ENCODE measurements at places on chromosomes 13 and 19.

GRCh38 chr19:50357178-50358100 lies 8.0 kb downstream of the NAPSA start:
- DNase-seq, result peak; percentile 73

DNA sequence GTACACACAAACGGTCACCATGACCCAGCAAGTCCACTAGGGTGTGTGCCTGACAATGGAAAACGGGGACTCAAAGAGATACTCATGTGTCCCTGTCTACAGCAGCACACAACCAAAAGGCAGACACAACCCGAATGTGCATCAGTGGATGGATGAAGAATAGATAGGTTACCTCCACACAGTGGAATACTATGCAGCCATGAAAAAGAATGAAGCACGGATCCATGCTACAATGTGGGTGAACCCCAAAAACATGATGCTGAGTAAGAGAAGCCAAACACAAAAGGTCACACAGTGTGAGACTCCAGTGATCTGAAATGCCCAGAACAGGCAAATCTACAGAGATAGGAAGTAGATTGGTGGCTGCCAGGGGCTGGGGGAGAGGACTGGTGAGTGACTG lies 9.0 kb downstream of the CERS1 start:
- DNase-seq, result no peak

DNA sequence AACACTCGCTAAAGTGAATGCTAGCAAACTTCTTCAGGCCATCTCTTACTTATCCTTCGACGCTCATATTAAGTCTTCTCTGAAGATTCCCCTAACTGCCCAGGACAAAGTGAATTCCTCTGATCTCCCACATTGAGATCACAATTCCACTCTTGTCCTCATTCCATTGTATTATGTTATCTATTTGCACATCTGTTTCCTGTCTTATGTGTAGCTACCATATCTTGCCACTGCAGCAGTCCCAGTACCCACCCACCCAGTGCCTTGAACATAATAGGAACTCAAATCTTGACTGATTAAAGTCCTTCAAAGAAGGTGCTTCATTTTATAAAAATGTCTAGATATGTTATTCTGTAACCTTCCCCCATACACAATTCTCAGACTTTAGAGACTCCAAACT lies 702.3 kb downstream of the DIAPH3 start:
- DNase-seq, result no peak

GRCh38 chr13:77290342-77290741 lies 36.6 kb downstream of the MYCBP2 start:
- no peak for DNase-seq

DNA sequence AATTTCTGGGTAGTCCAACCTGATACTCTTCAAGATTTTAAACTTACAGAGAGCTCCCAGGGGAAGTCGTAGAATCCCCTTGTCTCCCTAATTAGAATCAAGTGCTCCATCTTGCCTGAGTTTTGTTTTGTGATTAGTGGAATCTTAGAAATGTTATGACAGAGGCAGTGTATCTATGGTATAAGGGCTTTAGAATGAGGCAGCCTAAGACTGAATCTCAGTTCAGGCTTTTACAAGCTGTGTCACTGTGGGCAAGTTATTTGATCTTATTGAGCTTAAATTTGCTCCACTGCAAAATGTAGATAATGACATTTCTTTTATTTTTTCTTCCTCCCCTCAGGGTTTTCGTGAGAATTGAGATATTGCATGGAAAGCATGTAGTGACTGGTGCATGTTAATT lies 215.5 kb downstream of the POSTN start:
- DNase-seq, result no peak

GRCh38 chr13:27391471-27391870 lies 32.9 kb upstream of the GTF3A start:
- DNase-seq, result no peak

GRCh38 chr13:109821103-109821502 lies 34.7 kb upstream of the IRS2 start:
- DNase-seq, result no peak

DNA sequence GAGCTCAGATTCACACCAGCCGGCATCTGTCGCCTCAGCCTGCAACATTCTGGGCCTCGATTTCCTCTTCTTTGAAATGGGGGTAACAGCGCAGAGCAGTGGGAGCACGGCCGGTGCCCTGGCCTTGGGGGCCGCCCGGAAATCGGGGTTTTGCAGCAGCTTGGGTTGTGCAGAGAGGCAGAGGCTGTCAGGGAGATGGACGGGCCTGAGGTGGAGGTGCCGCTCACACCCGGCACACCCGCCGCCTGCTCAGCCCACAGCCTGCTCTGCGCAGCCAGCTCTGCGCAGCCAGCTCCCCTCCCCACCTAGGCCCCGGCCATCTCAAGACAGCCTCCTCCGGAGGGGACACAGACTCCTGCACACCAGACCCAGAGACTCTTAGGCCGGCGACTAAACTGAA lies 10.6 kb downstream of the KLF2 start:
- DNase-seq, result no peak

DNA sequence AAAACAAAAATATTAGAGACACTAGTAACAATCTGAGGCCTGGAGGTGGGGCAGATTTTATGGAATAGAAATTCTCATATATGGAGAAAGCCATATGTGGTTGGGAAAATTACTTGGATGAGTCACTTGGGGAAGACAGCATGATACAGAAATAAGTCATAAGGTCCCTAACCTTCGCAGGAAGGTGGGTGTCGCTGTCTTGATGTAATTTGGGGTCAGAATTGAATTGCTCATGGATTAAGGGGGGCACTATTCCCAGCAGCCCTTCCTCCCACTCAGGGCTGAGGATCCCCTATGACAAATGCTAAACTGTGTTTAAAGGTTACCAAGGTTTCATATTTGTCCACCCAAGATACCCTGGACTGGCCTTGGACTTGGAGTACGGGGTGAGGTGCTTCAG lies 5.0 kb downstream of the RDH8 start:
- no peak for DNase-seq

GRCh38 chr13:100298691-100299090 lies 209.8 kb downstream of the PCCA start:
- DNase-seq, result no peak

GRCh38 chr13:76929320-76929719 lies 19.0 kb upstream of the ACOD1 start:
- DNase-seq, result no peak

DNA sequence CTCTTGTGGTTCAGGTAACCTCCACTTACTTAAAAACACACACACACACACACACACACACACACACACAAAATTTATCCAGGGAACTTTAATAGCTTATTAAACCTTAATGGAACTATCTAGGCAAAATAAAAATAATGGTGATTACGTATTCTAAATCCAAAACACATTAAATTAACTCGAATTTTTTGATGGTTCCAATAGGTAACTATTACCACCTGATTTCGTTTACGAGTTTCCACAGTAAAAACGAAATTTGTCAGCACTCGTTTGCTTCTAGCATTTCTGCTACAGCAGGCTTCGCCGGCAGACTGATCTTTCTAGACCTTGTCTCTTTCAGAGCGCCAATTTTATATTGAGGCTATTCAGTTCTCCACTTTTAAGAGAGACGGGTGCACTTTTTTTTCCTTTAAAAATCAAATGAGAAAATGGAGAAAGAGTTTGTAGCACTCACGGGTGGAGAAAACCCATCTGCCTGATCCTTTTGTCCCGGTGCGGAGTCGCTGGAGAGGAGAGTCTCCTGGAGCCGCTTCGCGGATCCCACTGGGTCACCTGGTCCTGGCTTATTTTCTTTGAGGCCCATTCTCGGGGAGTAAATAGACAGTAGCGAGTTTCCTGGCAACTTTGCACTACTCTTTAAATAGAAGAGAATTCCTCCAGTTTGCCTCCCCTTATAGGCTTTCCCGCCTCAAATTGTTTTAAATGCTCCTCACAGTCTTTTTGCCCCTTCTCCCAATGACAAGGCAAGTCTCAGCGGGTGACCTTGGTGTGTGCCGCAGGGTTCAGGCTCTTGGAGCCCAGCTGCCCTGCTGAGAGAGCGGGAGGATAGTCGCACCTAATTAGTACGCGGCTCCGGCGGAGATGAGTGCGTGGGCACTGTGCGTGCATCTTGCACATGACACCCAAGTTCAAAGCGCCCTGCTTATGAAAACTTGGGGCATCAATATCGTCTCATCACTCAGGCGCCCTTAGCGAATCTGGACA lies 117.0 kb downstream of the KCNRG start:
- no peak for DNase-seq

DNA sequence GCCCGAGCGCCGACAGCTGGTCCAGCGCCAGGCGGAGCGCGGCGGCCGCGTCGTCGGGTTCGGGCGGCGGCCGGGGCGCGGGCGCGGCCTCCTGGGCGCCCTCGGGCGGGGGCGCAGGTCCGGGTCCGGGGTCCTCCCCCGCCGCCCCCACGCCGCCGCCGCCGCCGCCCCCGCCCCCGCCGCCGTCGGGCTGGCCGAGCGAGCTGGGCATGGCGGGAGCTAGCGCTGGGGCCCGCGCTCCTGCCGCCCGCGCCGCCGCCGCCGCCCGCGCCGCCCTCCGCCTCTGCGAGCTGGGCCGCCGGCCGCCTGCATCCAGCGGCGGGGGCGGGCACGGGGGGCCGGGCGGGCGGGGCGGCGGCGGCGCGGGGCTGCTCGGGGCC lies 287 bp downstream of the MEX3D start:
- no peak for DNase-seq

DNA sequence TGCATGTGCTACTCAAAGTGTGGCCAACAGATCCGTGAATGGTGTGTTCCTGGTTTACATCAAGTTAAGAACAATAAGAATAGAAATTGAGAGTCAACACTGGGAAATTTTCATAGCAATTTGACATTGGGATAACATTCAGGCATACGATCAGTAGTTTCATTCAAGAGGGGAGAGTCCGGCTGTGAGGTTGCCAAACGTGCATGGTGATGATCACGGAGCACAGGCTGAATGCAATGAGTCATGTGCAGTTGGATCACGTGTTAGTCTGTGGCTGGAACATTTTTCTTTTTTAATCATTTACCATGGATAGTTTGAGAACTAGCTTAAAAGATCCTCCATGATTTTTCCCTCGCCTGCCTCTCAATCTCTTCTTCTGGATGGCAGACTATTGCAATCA lies 2.5 kb upstream of the DCT start:
- no peak for DNase-seq

GRCh38 chr13:86188170-86188569 lies 389.0 kb upstream of the SLITRK6 start:
- DNase-seq, result no peak

DNA sequence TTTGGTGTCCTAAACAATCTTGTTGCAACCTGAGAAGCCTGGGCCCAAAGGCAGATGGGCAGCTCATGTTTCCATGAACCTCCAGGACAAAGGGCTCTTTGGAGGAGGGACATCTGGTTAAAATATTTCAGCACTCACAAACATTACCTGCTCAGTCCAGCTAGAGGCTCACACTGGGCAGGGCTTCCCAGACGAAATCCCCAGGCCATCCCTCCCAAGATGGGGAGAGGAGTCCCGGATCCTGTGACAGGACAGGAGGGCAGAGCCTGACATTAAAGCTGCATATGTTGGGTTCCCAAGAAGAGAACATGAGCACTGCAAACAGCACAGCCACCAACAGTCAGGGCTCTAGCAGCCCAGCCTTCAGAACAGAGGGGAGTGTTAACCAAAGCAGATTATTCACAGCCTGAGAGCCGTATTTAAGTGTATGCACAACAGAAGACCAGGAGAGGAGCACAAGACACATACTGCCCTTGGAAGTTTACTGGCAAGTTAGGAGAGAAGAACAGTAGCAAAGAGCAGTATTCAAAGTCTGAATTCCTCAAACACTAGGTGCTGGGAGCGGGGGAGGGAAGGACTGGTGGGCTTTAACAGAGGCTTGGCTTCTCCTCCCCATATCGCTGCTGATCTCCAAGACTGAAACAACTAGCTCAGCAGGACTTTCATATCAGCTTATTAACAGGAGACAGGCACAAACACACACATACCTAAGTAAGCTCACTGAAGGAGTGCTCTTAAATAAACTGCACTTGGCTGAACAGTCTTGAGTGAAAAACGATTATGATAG lies 12.3 kb downstream of the ATP7B start:
- no peak for DNase-seq

GRCh38 chr13:23628765-23629565 lies 58.8 kb downstream of the TNFRSF19 start:
- no peak for DNase-seq

DNA sequence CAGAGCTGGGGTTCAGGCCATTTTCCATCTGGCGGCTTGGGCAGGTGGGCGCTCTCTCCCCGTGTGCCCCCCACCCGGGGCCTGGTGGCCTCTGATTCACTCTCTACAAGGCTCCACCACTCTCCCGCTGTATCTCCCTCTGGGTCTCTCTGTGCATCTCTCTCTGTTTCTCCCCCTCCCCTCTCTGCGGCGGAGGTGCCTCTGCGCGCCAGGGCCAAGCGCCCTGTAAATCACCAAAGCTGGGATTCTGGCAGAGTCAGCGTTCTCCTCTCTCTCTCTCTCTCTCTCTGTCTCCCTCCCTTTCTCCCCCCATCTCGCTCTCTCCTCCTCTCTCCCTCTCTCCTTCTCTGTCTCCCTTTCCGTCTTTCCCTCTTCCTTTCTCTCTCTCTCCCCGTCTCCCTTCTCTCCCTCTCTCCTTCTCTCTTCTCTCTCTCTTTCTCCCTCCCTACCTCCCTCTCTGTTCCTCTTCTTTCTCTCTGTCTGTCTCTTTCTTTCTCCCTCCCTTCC lies 3.9 kb downstream of the NFIC start:
- no peak for DNase-seq

DNA sequence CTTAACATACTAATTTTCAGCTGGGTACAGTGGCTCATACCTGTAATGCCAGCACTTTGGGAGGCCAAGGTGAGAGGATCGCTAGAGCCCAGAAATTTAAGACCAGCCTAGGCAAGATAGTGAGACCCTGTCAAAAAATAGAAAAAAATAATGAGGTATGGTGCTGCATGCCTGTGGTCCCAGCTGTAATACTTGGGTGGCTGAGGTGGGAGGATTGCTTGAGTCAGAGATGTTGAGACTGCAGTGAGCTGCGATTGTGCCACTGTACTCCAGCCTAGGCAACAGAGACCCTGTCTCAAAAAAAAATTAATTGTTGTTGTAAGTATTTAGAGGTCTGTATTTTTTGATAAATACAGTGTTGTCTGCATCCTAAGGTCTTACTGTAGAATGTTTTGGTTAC lies 66.8 kb downstream of the FNDC3A start:
- no peak for DNase-seq

DNA sequence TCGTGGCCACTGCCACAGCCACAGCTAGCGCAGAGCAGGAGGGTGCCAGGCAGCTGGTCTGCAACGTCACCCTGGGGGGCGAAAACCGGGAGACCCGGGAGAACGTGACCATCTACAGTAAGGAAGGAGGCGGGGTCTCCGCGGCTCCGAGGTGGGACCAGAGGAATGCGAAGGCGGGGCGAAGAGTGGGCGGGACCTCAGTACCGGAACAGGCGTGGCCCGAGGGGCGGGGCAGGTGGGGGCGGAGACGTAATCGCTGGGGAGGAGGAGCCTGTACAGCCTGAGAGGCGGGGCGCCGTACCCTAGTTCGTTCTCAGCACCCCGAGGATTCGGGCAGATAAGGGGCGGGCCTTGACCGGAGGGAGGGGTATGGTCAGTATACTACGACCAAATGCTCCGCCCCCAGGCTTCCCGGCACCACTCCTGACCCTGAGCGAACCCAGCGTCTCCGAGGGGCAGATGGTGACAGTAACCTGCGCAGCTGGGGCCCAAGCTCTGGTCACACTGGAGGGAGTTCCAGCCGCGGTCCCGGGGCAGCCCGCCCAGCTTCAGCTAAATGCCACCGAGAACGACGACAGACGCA lies 2.5 kb downstream of the ICAM5 start:
- DNase-seq, result no peak

- DNase-seq, result no peak
Measured at GRCh38 chr13:75161804-75162203, 320.2 kb downstream of the TBC1D4 start.

- DNase-seq, result no peak
Measured at GRCh38 chr13:37319031-37319443, 213.6 kb upstream of the CSNK1A1L start.

GRCh38 chr13:95698047-95698749 lies 21.3 kb downstream of the DNAJC3 start:
- no peak for DNase-seq

Data from bone marrow (tissue), 2 donors.